NCI-H1417 (cell line): ENCODE measurements at places on chromosomes 7 and 10.

DNA sequence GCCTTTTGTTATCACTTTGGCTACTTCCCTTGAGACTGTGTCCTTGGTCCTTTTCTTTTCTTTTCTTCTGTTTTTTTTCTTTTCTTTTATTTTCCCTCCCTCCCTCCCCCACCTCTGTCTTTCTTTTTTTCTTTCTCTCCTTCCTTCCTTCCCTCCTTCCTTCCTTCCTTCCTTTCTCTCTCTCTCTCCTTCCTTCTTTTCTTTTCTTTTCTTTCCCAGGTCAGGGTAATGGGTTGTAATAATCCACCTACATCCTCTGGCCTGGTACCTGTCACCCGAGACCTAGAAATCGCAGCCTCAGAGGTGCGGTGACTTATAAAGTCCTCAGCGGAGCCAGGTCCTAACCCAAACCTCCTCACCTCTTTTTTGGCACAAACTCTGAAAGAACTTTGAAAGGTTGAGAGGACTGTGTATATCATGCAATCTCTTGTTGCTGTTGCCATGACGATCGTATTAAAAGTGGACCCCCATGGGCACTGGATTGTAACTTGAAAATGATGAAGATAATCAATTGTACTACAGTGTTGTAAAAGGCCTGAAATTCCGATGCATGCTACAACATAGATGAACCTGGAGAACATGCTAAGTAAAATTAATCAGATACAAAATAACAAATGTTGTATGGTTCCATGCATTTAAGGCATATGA, 140.7 kb upstream of the AGK start:
- DNase-seq, result no peak

DNA sequence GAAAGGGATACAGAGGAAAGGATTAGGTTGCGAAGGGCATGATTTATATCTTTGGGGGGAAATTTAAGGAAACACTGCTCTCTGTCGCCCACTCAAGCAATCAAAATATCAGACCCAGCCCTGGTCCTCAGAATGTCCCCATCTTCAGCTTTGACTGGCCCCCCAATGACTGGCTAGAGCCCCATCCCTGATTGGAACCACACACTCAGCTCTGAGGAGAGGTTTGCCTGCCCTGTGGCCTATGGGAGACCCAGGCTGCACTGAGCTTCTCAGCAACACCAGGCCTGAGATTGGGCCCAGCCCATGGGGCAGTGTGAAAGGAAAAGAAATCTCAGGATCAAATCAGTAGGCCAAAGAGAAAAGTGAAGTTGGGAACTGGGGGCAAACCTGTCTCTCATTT, 69.5 kb downstream of the ADCYAP1R1 start:
- DNase-seq, result no peak

- DNase-seq, result peak; percentile 11
These were observed 41.5 kb upstream of the SLC39A12 start for GRCh38 chr10:17910125-17910789.

- peak; percentile 72 for DNase-seq
These were observed 50.0 kb downstream of the FIGNL1 start for GRCh38 chr7:50400114-50400513.

- DNase-seq, result no peak
These were observed 76.4 kb downstream of the CALN1 start for GRCh38 chr7:72335561-72336381.

DNA sequence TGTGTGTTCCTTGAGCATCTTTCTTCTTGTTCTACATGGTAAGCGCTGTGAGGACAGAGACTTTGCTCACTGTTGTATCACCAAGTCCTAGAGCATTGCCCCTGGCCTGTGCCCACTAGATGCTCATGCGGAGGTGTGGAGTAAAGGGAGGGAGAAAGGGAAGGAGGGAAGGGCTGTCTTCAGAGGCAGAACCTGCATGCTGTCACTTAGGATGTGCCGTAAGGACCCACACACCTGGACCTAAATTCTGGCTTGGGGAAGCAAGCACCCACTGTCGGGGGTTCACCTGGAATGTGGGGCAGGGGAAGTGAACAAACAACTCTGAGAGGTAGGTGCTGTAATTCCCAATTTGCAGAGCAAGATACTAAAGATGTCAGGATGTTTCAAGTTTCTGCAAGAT, 129.5 kb downstream of the PTPN20 start:
- no peak for DNase-seq

- DNase-seq, result peak; percentile 48
These were observed 755.2 kb downstream of the AUTS2 start for GRCh38 chr7:70353330-70353945.

GRCh38 chr7:111346219-111346618, 216.1 kb downstream of the IMMP2L start:
- no peak for DNase-seq

GRCh38 chr7:124030964-124031363, 1.9 kb downstream of the TMEM229A start:
- peak; percentile 48 for DNase-seq

GRCh38 chr7:117479225-117480054, at the start of gene CFTR:
Gene CFTR, plus strand, starts transcription at chr7:117480025. Its CDS starts 70 bp downstream, at chr7:117480095.
- DNase-seq, result no peak

DNA sequence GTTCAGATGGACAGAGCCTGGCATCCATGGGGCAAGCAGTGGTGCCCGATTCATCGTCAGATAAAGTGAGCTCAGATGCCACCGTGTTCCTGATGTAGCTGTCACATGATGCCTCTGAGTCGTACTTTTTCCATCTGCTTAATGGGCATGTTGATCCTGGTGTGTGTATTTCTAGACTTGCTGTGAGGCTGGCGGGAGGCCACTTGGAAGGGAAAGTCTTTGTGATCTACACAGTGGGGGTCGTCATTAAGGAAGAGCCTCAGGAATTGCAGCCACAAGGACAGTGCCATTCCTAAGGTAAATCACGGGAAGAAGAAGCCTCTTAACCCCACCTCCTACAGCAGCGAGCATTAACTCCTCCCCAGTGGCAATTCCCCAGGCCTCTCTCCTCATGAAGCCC, 63.0 kb downstream of the RGS10 start:
- DNase-seq, result peak; percentile 1

DNA sequence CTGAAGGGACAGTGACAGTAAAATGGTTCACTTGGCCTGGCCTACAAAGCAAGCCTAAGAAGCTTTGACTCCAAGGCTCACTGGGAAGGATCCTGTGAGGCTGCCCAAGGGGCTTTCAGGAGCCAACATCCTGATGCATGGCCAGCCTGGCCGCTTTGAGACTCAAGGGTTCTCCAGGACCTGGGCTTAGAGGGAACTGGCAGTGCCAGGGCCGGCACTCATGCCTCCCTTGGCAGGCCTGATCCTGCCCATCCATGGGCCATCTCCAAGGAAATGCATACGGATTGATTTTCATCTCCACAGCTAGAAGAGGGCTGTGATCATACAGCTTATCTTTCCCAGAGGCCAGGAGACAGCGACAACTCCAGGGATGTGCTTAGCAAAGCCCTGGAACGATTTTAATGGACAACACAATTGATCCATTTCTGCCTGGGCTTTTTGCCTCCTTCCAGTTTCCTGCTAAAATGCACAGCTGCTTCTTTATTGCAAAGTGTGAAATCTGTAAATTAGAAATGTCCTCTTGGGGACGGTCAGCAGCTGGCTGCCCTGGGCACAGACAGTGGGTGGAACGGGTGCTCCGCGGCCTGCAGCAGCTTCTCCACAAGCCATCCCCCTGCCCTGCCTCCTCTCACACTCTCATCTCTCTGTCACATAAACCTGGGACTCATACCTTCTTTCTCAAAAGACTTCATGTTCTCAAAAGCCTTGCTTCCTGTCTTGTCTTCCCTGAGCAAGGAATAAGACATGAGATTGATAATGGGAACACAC, 288.5 kb downstream of the GRID1 start:
- no peak for DNase-seq

DNA sequence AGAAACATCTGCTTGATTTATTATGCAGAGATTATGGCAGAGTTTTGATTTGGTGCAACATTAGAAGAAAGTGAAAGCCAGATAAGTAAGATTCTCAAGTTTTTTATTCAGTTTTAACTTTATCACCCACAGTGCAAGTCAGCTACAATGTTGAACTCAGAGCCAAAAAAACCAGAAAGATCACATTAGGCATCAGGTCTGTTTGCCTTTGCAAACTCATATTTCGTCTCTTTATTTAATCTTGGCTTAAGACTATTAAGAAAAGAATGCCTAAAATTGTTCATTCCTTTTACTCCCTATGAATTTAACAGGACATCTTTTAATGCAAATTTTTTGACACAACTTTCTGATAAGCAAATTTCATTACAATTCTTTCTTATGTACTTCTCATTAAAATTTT, 76.0 kb upstream of the TMEM26 start:
- no peak for DNase-seq

DNA sequence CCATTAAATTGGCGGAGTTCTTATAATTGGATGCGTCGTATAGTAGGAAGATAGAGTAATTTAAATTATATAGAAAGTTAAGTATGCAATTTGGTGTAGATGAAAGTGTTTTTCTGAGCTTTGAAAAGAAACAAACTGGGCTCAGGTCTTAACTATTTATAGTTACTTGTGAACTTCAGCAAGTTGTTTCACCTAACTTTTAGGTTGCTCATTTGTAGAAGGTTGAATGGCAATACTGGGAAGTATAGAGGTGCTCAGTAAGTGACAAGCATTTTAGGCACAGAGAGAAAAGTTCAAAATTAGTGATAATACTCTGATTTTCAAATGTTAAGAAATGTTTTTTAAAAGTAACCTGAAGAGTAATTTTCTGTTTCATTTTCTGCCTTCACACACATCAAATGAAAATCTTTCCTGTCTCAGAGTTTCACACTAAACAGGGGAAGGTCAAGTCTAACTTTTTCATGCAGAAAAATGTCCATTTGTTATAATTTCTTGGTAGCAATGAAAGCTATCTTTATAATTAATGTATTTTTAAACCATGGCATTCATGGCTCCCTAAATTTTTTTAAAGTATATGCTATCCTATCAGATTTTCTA, 146.5 kb downstream of the PHF14 start:
- no peak for DNase-seq

GRCh38 chr10:77179015-77179695, 458.5 kb downstream of the KCNMA1 start:
- no peak for DNase-seq

DNA sequence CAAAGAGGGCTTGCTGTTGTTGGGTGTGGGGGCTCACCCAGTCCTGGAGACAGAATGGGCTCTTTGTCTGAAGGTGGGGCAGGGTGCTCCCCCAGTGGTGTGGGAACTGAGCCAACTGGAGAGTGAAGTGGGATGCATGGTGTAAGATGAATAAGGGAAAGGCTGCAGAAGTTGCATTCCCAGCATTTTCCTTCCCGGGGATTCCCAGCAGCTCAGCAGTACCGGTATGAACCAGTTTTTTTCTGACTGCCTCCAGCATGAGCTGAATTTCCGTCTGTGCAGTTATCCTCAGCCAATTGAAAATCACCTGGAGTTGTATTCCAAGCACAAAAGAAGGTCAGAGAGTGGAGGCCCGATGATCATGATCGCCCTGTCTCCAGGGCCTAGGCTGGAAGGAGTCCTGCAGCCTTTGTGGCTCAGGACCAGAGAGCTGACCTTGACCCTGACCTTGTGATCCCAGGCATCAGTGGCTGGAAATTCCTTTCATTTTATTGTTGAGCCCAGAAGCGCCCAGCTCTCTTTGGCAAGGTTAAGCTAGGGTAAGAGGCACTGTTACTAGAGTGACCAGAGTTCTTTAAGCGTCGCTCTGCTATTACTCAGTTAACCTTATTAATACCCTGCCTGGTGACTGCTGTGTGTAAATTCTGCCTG, 33.4 kb downstream of the OGDH start:
- peak; percentile 54 for DNase-seq

DNA sequence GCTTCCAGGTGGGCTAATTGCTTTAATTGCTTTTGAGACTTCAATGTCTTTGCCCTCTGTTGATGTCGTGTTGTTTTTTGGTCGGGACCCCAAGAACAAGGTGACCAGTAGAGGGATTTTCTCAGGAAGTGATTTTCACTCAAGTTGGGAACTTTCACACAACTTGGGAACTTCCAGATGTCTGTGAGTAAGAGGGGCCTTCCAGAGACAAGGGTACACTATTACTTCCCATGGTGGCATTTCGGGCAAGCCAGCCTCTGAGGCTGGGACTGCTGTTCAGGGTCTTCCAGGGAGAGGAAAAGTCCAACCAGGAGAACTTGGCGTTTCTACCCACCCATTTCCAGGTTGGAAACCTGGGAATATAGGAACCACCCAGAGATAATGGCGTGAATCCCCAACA, 170.0 kb upstream of the CDCA7L start:
- no peak for DNase-seq

DNA sequence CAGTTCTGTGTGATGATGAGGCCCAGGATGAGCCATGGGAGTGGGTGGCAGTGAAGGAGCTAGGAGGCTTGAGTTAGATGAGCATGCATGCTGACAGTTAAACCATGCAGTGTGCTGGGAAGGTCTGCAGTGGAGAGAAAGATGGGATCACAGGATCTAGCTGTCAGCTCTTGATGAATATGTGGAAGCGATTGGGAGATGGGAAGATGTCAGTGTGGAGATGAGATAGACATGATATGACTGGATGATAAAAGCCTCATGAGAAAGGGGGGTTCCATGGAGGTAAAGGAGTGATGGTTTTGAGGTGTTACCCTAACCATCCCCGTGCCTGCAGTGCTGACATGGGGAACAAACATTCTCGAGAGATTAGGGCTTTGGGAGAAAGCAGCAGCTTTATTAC, 165.0 kb upstream of the CTBP2 start:
- no peak for DNase-seq

DNA sequence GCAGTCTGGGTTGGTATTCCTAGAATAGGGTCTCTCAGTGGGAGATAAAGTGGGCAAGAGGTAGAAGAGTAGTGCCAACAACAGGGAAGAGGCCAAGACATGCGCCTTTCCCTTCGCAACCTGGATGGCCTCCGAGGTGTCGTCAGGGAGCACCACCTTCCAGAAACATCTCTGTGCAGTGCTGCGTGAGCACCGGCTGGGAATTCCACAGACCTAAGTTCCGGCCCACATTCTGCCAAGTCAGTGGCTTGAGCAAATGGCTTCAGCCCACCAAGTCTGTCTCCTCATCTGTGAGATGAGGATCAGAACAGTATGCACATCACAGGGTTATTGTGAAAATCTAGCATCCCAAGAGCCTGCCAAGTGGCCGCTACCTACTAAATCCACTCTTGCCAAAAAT, 40.6 kb downstream of the CCDC3 start:
- no peak for DNase-seq

- no peak for DNase-seq
These were observed 87.0 kb downstream of the PIK3CG start for GRCh38 chr7:106952001-106952657.

- DNase-seq, result no peak
These were observed 3.7 kb upstream of the PLPP4 start for GRCh38 chr10:120453319-120453718.

DNA sequence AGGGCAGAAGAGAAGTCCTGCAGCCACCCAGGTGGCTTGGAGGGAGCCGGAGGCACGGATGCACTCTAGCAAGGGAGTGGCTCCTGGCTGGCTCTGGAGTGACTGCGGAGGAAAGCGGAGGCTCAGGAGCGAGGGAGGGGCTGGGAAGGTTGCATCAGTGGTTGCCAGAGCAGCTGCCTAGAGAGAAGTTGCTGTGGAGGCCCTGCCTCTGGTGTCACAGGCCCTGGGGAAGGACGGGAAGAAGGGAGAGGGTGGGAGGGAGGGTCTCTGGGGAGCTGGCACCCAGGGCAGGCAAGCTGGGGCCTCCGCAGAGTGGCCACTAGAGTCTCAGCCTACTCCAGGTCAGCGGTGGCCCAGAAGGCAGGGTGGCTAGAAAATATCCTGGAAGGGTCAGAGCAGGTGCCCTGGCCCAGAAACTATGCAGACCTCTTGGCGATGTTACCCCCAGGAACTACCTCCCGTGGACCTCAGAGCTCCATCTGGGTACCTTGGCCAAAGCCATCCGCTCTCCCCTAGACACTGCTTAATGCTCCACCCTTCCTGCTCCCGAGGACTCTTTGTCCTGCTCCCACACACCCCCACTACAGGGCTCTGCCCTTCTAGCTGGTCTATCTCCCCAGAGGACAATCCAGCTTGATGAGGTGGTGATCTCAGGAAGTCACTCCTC, 164.3 kb downstream of the NRF1 start:
- DNase-seq, result no peak
